Pancreas (tissue), 10 donors: ENCODE measurements at places on chromosomes 16 and 17. TPM values are rescaled to one million over a fixed set of nuclear protein-coding genes. Genes with fewer than 3 reads are reported as not detected.
A peak's percentile ranks its signal among the peaks of the same experiment; 100 is the strongest.

GRCh38 chr16:69839798-69840409 lies 77.8 kb downstream of the WWP2 start:
- no peak overlapping the region for H3K4me3 ChIP-seq
- peaks cover 26% of the 10 kb centered on the region for H3K4me1 ChIP-seq
- peak; percentile 74 for DNase-seq
- H3K27me3 ChIP-seq, result no peaks in the 10 kb centered on the region
- peak overlapping the region; percentile 79 for H3K27ac ChIP-seq
- peaks cover 3% of the 10 kb centered on the region for H3K36me3 ChIP-seq

- H3K27me3 ChIP-seq, result no peaks in the 10 kb centered on the region
- DNase-seq, result no peak
- no peak overlapping the region for H3K27ac ChIP-seq
- H3K36me3 ChIP-seq, result no peaks in the 10 kb centered on the region
- no peak overlapping the region for H3K4me3 ChIP-seq
Measured at GRCh38 chr17:59508999-59509625, 56.3 kb upstream of the DHX40 start.

DNA sequence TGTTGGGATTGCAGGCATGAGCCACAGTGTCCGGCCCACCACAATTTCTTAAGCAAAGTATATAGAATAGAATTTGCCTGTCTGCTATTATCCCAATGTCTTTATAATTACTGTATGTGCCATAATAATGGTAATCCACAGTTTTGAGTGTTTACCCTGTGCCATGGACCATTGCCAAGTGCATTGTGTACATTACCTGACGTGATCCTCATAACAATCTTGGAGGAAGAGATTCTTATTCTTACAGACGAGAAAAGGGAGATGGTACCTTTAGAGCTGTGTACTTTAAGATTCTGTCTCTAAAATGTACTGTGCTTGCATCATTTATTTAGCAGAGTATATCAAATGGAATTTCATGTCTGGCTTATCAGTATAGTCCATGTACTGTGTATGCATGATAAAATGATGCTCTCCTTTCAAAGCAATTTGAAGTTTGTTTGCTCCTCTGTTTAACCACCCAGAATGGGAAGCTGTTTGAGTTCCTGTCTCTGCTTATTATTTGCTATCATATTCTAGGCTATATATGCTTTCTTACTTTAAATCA lies 13.8 kb upstream of the CDR2 start:
- H3K4me1 ChIP-seq, result no peaks in the 10 kb centered on the region
- H3K4me3 ChIP-seq, result no peak overlapping the region
- H3K27ac ChIP-seq, result no peak overlapping the region
- H3K36me3 ChIP-seq, result no peaks in the 10 kb centered on the region

- DNase-seq, result no peak
- H3K4me3 ChIP-seq, result peak overlapping the region; percentile 67
- no peak overlapping the region for H3K27ac ChIP-seq
- H3K27me3 ChIP-seq, result no peaks in the 10 kb centered on the region
Measured at GRCh38 chr17:28948342-28948741, 3.0 kb downstream of the PHF12 start.

DNA sequence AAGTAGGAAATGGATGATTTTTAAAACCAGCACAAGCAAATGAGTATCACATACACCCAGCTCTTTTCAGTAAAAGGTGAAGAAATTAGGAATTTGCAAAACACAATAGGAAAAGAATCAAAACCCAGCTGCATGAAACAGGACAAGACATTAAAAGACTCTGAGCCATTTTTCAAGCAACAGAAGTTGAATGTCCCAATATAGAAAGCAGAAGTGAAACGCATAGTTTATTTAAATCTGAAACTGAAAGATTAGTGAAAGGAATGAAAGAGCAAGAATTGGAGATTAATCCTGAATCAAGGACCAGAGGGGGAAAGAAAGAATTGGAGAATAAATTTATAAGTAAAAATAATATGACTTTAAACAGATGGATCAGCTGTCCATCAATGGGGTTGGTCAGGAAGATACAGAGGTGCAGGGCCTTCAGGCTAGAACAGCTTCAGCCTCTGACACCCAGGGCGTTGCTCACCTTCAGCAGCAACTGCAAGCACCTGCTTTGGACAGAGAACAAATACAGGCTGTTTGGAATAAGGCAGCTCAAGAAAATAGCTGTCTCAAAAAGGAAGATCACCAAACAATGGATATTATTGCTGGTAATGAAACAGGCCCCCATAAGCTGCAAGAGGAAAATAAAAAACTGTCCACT lies 3.9 kb upstream of the ARHGAP17 start:
- no peak for DNase-seq
- no peak overlapping the region for H3K4me3 ChIP-seq
- no peaks in the 10 kb centered on the region for H3K36me3 ChIP-seq
- peaks cover 8% of the 10 kb centered on the region for H3K4me1 ChIP-seq

DNA sequence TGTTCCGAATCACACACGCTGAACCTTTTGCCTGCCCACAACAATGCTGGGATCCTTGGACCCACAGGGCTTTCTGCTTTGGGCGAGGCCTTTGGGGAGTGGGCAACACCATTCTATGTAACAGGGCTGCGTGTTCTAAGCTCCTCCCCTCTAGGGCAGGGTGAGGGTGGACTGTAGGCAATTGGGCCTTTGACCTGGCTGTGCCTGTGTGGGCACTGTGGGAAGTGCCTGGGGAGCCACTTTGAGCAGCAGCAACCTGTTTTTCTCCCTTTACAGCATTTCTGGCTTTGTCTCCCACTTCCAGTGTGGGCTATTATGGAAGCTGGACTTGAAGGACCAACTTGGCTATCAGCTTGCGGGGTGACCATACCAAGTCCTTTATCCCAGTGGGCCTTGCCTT lies 128.9 kb upstream of the WSCD1 start:
- H3K27ac ChIP-seq, result no peak overlapping the region
- no peaks in the 10 kb centered on the region for H3K4me1 ChIP-seq
- no peak for DNase-seq
- H3K36me3 ChIP-seq, result no peaks in the 10 kb centered on the region

DNA sequence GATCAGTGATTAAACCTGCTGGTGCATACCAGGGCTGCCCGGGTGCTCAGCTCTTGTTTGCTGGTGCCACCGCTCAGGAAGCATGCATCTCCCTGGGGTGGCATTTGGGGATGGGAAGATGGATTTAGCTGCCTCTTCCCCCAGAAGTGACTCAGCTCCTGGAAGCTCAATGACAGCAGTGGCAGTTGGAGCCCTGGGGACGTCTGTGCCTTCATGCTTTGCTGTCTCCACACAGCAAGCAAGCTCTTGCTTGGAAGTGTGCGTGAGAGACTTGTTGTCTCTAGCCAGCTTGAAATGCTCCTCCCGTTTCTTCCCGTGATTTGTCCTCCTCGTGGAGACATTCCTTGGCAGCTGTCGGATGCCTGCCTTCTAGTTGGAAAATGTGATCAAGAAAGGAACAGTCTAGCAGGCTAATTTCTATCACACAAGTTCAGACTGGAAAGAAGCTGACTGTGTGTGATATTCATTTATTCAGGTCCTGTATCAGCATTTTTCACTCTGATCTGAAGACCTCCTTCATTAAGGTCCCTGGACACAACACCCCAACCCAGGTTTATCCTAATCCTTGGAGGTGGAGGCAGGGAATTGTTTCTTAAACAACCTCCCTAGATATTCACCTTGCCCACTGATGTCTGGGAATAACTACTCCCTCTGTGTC lies 73.0 kb downstream of the BMERB1 start:
- H3K27me3 ChIP-seq, result no peaks in the 10 kb centered on the region
- no peak overlapping the region for H3K4me3 ChIP-seq
- no peak for DNase-seq
- no peaks in the 10 kb centered on the region for H3K36me3 ChIP-seq
- no peaks in the 10 kb centered on the region for H3K4me1 ChIP-seq

DNA sequence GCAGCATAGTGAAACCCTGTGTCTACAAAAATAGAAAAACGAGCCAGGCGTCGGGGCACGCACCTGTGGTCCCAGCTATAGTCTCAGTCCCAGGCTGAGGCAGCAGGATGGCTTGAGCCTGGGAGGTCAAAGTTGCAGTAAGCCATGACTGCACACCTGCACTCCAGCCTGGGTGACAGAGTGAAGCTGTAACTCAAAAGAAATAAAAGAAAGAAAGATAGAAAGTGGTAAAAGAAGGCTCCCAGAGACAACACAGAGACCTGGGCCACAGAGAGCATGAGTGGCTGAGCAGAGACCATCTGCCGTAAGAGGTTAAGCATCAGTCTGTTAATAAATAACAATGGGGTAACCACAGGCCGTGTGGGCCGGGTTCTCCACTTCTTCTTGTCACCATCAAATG lies 15.3 kb upstream of the HEXD start:
- peaks cover 3% of the 10 kb centered on the region for H3K36me3 ChIP-seq
- H3K27ac ChIP-seq, result no peak overlapping the region
- no peaks in the 10 kb centered on the region for H3K4me1 ChIP-seq
- no peak overlapping the region for H3K4me3 ChIP-seq

- H3K36me3 ChIP-seq, result peaks cover 39% of the 10 kb centered on the region
- H3K4me1 ChIP-seq, result no peaks in the 10 kb centered on the region
- no peaks in the 10 kb centered on the region for H3K27me3 ChIP-seq
- no peak overlapping the region for H3K27ac ChIP-seq
- no peak overlapping the region for H3K4me3 ChIP-seq
Measured at GRCh38 chr17:50355701-50356341, 9.9 kb downstream of the XYLT2 start.

GRCh38 chr17:76791053-76791980 lies 53.4 kb downstream of the MFSD11 start:
- no peak overlapping the region for H3K27ac ChIP-seq
- H3K27me3 ChIP-seq, result no peaks in the 10 kb centered on the region
- no peak overlapping the region for H3K4me3 ChIP-seq

DNA sequence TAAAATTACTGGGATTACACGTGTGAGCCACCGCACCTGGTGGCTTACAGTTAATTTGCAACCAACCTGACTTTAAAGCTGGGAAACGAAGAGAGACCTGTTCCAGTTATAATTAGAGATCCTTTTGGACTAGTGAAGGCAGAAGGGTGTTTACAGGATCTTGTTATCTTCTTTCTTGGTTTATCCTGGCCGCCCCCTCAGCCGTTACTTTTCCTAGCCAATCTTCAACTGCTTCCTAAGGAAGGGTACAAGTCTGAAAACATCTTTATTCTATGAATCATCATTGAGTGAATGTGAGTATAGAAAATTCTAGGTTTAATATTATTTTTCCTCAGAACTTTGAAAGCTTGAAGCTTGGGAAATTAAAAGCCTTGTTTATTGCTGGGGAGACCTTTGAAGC lies 286.5 kb downstream of the SLC39A11 start:
- H3K4me3 ChIP-seq, result no peak overlapping the region
- no peaks in the 10 kb centered on the region for H3K27me3 ChIP-seq
- no peaks in the 10 kb centered on the region for H3K36me3 ChIP-seq
- DNase-seq, result no peak
- no peak overlapping the region for H3K27ac ChIP-seq
- no peaks in the 10 kb centered on the region for H3K4me1 ChIP-seq

The SECTM1 gene
- 7.4 TPM for total RNA-seq

The TEKT3 gene
- 0.43 TPM for total RNA-seq

The PGP gene
- 4.5 TPM for total RNA-seq

The ZNF689 gene
- 4.5 TPM for total RNA-seq

The DOC2A gene
- total RNA-seq, result 0.34 TPM

The SULT1A1 gene
- 18.3 TPM for total RNA-seq
